HAP-1 (cell line): ENCODE measurements at places on chromosomes 12 and 14.
A peak's percentile ranks its signal among the peaks of the same experiment; 100 is the strongest.

- DNase-seq = no peak
Measured at GRCh38 chr14:73757381-73757780, 43.2 kb upstream of the PNMA1 start.

- no peak for DNase-seq
Measured at GRCh38 chr14:49966971-49967630, 74.2 kb downstream of the ARF6 start.

GRCh38 chr14:105939810-105940508 lies 413.6 kb downstream of the TMEM121 start:
- no peak for DNase-seq

- no peak for DNase-seq
Measured at GRCh38 chr14:102772781-102773570, 4.3 kb upstream of the TRAF3 start.

DNA sequence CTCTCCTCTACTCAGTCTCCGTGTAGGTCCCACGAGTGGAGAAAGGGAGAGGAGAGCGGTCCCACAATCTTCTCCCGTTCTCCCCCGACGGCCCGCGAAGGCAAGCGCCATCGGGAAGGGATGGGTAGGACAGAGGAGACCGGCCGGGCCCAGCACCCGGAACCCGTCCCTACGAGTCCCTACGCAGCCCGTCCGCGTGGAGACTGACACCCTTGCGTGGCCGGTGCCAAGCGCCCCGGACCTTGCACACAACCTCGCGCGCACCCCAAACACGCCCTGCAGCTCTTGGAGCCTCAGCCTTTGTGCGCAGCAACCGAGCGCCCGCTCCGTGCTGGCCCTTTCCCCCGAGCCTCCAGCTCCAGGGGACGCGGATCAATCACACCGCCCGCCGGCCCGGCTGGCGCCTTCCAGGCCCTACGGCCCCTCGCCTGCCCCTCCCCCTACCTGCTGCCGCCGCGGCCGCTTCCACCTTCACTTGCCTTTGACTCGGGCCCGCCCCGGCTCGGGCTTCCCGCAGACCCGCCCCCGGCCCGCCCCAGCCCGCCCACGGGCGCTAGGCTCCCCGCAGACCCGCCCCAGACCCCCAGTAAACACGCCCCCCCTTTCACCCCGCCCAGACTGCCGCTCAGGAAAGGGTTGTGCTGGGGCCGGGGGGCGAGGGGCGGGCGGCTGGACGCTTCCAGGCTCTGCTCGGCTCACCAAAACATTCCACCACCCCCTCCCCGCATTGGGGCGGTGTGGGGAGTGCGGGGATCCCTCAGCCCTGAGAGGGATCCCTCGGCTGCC lies at the start of gene NDRG2:
Gene NDRG2 (minus strand): TSS at position 477 of the 786 bp plus-strand sequence. CDS start 1,746 bp downstream, outside the sequence.
- peak; percentile 75 for DNase-seq

DNA sequence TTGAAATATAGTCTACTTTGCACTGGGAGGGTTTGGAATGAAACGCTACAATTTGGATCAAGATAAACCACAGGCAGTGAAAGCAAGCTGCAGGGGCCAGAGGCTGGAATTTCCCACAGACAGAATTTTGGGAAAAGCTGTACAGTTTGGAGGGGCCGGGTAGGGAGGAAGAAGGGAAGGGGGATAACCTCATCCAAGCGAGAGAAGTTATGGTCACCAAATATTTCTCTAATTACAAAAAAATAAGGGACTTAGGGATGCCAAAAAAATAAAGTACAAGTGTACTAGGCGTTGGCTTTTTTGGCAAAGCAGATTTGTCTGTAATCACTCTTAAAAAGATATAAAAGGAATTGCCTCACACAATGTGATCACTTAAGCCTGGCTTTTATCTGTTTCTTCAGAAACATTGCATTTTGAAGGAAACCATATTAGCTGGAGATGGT lies 31.2 kb upstream of the ADGRD1 start:
- DNase-seq = no peak

- DNase-seq = no peak
Measured at GRCh38 chr12:47231456-47231855, 151.7 kb upstream of the AMIGO2 start.

DNA sequence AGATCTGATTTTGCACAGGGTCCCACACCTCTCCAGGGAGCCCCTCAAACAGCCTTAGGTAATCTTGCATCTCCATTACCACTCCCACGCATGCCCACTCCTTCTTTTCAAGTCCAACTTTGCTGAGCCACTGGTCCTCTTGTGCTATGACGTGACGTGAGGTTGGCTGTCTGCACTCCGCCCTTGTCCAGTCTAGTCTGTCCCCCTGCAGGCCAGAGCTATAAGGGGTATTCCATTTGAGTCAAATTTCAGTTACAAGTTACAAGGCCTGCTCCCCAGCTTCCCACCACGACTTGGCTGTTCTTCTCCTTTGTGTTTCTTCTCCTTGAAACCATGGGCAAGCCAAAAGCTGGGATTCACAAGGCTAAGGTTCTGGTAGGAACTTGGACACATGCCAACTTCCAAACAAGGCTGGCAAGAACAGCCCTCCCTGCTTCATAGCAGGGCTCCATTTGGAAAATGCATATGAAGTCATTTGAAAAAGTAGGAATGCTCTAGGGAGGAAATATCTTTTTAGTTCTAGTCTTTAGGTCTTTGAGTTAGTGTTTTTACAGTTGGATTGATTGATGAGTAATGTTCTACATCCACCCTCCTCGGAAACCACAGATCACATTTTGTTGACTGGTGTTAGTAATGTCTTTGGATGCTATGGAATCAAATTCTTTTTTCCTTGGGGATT lies 49.1 kb downstream of the KCNA1 start:
- DNase-seq = no peak

DNA sequence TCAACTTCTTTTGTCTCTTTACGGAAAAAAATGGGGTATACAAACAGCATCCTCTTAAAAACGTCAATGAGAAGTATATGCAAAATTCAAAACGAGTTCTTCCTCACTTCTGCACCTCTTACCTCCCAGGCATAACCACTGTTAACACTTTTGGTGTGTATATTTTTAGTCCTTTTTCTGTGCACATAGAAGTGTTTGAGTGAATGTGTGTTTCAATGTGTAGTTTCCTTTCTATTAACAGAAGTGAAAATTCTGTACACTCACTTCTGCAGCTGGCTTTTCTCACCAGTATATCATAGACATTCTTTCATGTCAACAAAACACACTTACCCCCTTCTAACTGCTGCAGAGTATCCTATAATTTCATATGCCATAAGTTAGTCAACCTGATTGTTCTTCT lies 5.4 kb downstream of the UBR7 start:
- no peak for DNase-seq

DNA sequence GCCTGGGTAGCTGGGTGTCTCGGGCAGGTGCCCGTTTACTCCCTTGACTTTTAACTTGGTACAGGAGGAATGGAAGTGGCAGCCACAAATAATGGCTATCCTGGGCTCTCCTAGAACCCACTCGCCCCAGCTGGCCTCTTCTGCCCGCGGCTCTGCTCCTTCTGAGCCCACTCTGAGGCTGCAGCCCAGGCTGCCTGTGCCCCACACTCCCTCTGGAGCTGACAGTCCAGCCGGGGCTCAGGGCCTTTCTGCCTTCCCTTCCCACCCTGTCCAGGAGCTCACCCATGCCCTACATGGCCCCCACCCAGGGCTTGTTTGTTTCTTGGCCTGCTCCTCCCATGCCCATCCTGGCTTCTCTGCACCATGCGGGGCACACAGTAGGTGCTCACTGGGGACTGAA lies 15.6 kb downstream of the ZNF839 start:
- no peak for DNase-seq

DNA sequence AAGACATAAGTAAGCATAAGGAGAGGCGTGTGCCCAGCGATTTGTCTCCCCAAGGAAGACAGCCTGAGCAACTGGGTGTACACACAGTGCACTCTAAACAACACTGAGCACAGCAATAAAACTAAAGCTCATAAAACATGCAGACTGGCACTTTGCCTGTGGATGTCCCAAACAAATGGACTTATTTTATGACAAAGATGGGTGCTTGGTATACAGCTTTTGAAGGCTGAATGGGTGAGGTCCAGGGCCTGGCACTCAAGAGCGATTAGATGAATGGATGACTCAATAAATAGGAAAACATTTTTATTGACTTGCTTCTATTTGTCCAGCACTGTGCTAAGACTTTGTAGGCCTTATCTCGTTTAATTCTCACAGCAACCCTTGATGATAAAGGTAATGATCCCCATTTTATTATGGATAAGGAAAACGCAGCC lies 28.5 kb downstream of the LGMN start:
- no peak for DNase-seq

- no peak for DNase-seq
Measured at GRCh38 chr12:129716825-129717224, 187.0 kb downstream of the TMEM132D start.

- no peak for DNase-seq
Measured at GRCh38 chr12:94192506-94192905, 44.1 kb downstream of the PLXNC1 start.

DNA sequence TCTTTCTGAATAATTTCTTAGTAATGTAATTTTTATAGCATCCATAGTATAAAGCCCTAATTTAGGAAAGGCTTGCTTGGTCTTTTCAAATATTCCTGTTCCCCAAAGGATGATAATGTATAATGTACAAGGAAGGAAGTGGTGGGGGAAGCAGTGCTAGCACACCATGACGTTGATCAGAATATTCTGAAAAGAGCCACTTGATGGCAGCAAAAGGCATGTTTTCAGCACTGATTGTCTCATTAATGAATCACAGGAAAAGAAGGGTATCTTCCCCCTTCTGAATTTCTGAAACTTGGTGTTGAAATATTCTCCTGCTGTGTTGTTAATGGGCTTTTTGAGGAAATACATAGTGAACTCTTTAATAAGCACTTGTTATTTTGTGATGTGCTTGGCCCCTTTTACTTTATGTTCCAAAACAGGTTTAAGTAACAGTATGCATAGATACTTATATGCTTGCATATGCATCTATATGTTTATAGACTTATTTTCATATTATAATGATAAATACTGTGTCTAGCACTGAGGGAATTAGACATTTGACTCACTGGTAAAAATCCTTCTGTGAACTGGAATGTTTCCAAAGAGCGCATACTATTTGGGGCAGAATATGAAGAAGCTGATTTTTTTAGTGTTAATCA lies 122.0 kb downstream of the TMEM117 start:
- peak; percentile 36 for DNase-seq

- DNase-seq = no peak
Measured at GRCh38 chr12:117036046-117036445, 63.2 kb downstream of the TESC start.

DNA sequence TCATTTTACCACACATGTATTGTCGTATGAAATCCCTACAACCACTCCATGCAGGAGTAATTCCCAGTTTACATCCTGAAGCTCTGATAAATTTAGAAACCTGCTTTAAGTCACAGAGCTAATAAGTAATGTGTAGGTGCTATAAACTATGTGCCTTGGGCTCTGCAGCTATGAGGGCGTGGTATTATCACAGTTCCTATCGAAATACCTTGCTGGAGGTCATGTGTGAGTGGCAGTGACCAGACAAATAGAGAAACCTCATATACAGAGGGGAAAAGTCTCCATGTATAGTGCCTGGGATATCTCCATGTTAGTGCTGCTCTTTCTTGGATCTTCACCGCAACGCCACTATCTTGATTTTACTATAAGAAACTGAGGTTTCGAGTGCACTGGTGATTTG lies 883 bp upstream of the TBC1D15 start:
- no peak for DNase-seq

DNA sequence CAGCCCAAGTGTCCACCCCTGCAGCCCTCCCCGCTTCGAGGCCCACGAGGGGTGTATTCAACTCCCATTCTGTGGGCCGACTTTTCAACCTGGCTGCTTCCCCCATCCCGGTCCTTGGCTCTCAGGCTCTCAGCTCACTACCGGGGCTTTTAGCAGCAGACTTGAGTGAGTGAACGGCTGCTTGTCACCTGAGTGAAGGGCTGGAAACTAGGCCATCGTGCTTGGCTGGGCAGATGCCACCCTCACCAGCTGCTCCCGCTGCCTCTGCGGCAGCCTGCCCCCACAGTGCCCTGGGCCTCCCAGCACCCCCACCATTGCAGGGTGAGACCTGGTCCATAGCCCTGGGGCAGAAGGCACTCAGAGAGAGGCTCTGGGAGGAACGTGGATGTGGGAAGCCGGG lies 59.9 kb downstream of the SLC6A12 start:
- no peak for DNase-seq

DNA sequence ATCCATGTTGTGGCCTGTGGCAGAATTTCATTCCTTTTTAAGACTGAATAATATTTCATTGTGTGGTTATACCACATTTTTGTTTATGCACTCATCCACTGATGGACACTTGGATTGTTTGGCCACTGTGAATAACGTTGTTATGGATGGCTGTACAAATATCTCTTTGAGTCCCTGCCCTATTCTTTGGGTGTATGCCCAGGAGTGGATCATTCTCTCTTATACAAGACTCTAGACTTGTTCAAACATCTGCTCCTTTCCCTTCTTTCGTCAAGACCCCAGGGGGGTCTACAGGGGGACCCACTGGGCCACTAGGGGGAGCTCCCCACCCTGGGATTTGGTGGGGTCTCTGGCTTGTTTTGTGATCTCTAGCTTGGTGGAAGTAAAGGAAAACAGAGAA lies 77.4 kb downstream of the FBXL14 start:
- no peak for DNase-seq

GRCh38 chr14:93458234-93458633 lies 27.5 kb downstream of the UNC79 start:
- DNase-seq = no peak

GRCh38 chr12:131249246-131250027 lies 295.7 kb downstream of the ADGRD1 start:
- no peak for DNase-seq

- DNase-seq = peak; percentile 49
Measured at GRCh38 chr14:53432378-53432802, 279.3 kb upstream of the DDHD1 start.

DNA sequence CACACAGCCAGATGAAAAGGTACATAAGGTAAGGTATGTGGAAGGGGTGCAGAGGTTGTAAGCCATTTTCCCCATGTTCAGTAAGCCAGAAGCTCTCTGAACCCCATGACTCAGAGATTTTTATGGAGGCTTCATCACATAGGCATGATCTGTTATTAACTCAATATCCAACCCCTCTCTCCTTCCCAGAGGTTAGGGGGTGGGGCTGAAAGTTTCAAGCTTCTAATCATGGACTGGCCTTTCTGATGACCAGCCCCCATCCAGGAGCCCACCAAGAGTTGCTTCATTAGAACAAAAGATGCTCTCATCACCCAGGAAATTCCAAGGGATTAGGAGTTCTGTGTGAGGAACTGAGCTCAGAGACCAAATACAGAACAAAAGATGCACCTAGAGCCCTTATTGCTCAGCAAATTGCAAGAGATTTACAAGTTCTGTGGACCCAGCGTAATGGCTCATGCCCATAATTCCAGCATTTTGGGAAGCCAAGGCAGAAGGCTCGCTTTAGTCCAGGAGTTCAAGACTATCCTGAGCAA lies 103.2 kb upstream of the DAAM1 start:
- DNase-seq = no peak

- peak; percentile 79 for DNase-seq
Measured at GRCh38 chr12:48883305-48884161, 17.9 kb upstream of the RND1 start.

- DNase-seq = no peak
Measured at GRCh38 chr12:122265886-122266229, 436 bp downstream of the VPS33A start.
